ENCODE measurements at places on chromosomes 5 and 9.

DNA sequence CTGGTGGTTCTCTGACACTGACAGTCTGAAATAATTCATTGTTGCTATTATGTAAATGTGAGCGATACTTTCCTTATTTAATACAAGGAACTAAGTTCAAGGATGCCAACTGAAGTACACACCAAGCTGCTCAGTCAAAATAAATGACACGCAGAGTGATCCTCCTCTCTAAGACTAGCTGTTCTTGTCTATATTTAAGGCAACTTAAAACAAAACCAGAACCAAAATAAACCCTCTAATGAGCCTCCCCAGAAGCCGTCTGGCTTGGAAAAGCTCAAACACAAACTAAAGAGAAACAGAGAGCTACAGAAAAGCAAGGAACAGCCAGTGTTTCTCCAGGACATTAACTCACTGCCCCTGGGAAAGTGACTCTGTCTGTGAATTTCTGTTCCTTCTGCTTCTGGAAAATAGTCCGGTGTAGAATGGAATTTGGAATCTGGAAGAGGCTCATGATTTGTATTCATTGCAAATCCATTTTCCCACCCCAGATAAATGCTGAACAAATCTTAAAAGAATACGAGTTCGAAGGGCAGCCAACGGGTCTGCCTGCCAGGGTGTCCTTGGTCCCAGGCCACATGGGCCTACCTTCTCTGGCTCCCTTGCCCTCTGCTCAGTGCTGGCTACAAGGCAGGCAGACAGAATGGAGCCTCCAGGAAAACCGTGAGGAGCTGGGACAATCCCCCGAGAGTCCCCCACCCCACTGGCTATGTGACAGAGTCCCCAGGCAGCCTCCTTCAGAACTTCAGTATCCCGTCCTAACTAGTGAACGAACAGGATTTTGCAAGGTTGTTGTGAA, 14.8 kb downstream of the GGTA1 start:
- no peak for DNase-seq

- no peak for DNase-seq
Measured at GRCh38 chr5:150847334-150847695, 994 bp downstream of the IRGM start.

- DNase-seq, result no peak
Measured at GRCh38 chr5:65702036-65702435, 19.9 kb downstream of the SGTB start.

GRCh38 chr5:164504141-164504772, 998.8 kb downstream of the MAT2B start:
- DNase-seq, result peak; percentile 13

GRCh38 chr5:171629628-171630349, 155.8 kb upstream of the SMIM23 start:
- DNase-seq, result no peak

DNA sequence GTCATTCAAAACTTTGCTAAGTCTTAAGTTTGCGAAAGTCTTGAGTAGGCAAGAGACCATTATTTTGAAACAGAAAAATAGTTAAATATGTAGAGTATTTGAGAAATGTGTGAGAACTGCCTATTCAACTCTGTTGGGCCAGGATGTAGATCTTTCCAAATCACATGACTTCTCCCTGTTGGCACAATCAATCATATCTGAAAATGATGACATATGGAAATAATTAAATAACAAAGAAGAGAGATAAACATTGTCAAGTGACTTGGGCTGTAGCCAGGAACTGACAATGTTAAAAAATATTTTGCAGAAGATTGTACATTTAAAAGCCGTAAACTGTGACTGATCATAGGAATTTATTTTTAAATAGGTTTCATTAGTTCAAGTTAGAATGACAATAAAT, 104.6 kb upstream of the IL6ST start:
- DNase-seq, result no peak

DNA sequence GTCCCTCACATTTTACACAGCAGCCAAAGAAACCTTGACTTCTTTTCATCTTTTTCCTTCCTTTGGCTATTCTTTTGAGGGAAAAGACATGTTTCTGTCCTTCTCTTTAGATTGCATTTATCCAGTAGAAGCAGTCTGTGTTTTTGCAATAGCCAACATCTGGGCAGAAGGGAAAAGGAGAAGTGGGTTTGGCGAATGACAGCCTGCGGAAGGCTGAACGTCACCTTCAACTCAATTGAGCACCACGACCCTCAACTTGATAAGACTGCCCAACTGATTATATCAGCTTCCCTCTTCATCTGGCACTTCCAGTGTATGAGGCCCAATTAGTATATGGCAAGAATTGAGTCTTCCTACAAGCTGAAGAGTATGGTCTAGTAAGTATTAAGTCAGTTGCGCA, 1997.6 kb upstream of the WWC1 start:
- DNase-seq, result no peak

- no peak for DNase-seq
Measured at GRCh38 chr5:19314840-19315239, 673.2 kb downstream of the CDH18 start.

- no peak for DNase-seq
Measured at GRCh38 chr5:23332650-23333251, 174.7 kb upstream of the PRDM9 start.

DNA sequence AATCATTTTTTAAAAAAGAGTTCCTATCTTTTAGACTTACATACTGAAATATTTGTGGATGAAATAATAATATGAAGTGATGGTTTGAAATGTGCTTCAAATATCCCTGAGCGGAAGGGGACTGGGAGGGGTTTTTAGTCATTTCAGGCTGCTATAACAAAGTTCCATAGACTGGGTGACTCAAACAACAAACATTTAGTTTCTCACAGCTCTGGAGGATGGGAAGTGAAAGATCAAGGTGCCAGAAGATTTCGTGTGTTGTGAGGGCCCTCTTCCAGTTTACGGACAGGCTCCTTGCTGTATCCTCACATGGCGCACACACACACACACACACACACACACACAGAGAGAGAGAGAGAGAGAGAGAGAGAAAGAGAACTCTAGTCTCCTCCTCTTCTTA, 27.1 kb upstream of the TEX10 start:
- DNase-seq, result no peak

All from nucleus accumbens (tissue), 56 donors.